ENCODE measurements at places on chromosomes 12 and 14.

GRCh38 chr12:101933866-101934514 lies 56.6 kb downstream of the DRAM1 start:
- DNase-seq = no peak

DNA sequence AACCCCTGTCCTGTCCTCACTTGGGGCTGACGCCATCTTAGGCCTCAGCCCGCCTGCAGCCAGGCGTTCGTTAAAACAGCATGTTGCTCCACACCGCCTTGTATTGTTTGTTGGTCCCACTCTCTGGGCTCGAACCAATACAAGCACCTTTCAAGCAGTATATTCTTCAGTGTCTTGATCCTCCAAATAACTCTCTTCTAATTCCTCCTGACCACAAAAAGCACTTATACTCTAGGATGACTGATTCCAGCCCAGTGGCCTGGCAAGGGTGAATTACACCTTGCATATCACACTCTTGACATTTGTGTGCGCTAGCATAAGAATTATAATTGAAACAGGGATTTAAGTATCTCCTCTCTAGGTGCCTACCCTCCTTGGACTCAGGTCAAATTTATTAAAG lies 7.1 kb downstream of the CCER1 start:
- no peak for DNase-seq

GRCh38 chr14:94474581-94475031 lies 1.4 kb downstream of the SERPINA9 start:
- DNase-seq = no peak

- peak; percentile 8 for DNase-seq
These were observed 58.6 kb downstream of the GXYLT1 start for GRCh38 chr12:42086031-42086430.

DNA sequence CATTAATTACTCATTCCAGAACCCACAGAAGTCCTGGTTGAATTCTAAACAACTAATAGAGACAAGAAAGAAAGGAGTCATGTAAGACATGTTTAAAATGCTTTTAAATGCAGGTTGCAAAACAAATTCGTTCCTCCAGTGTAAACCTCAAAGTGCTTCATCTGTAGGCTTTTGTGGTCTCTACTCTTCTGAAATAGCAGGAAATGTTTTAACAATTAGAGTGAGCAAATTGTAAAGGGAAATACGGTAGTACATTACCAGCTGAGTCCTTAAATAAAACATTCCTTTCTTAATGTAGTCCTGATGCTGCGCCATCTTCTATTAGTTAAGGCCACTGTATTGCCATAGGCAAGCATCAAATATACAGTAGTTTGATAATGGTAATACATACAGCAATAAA lies 1934.2 kb upstream of the SEL1L start:
- no peak for DNase-seq

GRCh38 chr14:63852271-63852816 lies 460 bp upstream of the SYNE2 start:
- peak; percentile 71 for DNase-seq

GRCh38 chr12:53006810-53007309 lies 604 bp downstream of the EIF4B start:
- DNase-seq = peak; percentile 41

DNA sequence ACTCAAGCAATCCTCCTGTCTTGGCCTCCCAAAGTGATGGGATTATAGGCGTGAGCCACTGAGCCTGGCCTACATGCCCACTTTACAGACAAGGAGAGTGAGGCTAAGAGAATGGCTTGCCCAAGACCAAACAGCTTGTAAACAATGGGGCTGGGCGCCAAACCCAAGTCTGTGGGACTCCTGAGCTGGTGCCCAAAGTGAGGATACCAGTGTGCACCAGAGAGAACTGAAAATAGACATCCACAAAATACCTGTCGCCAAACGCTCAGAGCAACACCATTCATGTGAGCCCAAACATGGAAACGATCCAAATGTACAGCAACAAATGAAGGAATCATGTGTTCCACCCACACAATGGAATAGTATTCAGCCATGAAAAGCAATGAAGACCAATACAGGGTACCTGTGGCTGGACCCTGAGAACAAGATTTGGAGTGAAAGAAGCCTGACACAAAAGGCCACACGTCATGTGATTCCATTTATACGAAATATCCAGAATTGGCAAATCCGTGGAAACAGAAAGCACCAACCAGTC lies 38.2 kb downstream of the CCNK start:
- DNase-seq = no peak

GRCh38 chr12:127791217-127791616 lies 475.8 kb upstream of the TMEM132C start:
- no peak for DNase-seq

DNA sequence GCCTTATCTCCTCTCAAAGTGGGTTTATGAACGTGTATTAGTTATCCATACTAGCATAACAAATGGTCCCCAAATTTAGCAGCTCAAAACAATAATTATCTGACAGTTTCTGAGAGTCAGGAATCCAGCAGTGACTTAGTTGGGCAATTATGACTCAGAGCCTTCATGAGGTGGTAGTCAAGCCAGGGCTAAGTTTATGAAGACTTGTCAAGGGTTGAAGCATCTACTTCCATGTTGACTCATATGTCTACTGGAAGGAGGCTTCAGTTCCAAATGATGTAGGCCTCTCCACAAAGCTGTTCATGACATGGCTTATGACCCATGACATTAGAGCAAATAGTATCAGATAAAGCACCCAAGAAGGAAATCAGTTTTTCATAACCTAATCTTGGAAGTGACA lies 73.2 kb downstream of the IPO8 start:
- DNase-seq = no peak

- no peak for DNase-seq
These were observed 55.6 kb downstream of the NIN start for GRCh38 chr14:50775357-50775756.

DNA sequence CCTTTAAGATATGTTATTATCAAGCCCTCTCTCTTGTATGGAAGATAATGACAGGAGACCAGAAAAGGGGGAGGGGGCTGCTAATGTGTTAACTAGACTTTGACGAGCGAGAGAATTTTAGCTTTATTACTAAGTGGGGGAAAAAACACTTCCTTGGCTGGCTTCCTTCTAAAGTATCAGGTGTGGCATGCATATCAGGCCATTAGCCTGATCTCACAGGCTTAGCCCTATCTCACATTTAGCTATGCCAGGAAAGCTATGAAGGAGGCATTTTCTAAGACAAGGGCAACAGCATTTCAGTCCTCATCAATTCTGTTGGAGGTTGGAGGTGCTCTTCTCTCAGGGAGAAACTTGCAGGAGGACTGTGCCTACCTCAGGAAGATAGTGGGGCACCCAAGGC lies 9.9 kb downstream of the SSPN start:
- no peak for DNase-seq

- DNase-seq = no peak
These were observed 13.5 kb downstream of the CFAP73 start for GRCh38 chr12:113163030-113163360.

DNA sequence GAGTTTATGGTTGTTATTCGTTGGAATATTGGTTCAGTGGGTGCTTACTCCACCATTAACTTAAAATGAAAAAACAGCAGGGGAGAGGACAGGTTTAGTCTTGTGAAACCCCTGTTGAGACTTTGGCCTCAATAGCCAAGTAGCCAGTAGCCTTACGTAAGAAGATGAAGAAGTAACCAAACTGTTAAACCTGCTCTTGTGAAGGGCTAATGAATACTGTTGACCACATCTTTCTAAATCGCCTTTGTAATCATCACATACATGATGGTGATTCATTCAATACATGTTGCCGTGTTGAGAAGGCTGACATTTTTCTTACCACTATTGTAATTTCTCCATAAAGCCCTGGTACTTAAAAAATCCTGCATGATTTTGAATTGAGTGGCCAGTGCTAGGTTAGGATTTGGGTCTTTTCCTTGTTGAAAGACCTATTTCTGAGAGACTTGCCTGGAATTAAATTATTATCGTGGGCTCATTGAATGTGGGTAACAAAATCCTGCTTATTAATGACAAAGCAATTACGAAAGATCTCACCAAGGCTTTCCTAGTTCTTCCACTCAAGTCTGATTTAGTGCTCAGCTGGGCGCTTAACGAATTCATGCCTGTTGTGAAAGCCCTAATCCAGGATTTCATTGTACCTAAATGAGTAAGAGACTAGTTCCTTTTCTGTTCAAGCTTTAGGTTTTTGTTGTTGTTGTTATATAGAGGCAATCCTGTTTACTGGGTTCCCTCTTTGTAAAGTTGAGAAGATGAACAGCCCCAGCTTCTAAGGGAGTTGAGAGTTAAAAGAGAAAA lies 333.1 kb downstream of the FUT8 start:
- no peak for DNase-seq

- DNase-seq = no peak
These were observed 1.6 kb downstream of the STXBP6 start for GRCh38 chr14:25048170-25049016.

DNA sequence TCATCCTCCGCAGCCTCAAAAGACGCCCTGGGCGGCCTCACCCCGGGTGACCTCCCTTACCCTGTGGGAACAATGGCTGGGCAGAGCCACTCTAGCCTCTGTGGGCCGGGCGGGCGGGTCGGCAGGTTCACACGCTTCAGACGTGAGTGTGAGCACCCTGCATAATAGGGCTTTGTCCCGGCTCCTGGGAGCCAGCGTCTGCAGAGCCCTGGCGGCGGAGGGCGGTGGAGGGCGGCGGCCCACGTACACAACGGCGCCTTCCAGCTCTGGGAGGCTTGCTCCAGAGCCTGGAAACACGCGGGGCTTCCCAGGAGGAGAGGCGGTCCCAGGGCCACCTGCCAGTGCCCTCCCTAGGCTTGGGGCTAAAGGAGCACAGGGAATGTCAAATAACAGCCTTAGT lies 205.6 kb downstream of the BCL11B start:
- DNase-seq = no peak

DNA sequence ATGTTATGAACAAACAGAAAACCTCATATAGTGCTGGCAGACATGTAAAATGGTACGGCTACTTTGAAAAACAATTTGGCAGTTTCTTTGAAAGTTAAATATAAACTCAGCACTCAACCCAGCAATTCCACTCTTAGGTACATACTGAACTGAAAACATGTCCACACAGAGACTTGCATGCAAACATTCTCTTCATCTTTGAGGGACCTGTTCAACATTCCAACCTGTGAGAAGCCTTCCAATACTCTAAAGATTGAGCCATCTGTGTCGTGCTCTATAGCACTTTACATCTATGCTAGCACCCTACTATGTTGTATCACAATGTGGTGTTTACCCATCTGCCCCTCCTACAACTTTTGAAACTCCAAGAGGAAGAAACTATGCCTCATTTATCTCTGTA lies 79.3 kb downstream of the DNAI7 start:
- no peak for DNase-seq

DNA sequence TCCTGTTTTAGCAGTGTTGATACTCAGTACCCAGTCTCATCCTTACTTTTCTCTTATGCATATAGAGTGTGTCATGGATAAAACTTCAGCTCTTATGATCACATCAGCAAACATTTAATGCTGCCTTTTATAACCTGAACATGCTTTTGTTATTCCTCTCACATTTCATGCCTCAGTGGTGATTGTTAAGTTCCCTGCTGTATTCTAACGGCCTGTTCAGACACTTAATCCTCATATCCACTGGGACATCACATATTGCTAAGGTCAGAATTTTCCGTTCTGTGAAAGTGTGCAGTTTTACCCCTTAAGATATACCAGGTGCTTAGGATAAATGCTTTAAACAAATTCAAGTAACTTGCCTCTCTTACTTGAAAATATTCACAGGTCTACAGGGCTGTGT lies 268.7 kb upstream of the SEL1L start:
- no peak for DNase-seq

DNA sequence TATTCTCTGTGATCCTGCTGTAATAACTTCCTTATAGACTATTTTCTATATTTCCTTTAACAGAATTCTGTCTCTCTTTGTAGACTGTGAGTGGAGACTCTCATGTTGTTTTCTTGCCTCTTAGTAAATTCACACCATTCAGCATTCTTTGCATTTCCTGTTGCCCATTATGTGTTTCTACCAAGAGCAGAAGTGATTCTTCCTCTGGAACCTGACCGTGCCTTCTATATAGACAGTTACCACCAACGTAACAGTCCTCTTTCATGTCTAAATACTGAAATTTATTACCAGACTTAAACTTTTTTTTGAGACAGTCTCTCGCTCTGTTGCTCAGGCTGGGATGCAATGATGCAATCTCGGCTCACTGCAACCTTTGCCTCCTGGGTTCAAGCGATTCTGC lies 31.1 kb downstream of the METAP2 start:
- DNase-seq = no peak

GRCh38 chr12:106508966-106509365 lies 73.8 kb upstream of the RFX4 start:
- no peak for DNase-seq

DNA sequence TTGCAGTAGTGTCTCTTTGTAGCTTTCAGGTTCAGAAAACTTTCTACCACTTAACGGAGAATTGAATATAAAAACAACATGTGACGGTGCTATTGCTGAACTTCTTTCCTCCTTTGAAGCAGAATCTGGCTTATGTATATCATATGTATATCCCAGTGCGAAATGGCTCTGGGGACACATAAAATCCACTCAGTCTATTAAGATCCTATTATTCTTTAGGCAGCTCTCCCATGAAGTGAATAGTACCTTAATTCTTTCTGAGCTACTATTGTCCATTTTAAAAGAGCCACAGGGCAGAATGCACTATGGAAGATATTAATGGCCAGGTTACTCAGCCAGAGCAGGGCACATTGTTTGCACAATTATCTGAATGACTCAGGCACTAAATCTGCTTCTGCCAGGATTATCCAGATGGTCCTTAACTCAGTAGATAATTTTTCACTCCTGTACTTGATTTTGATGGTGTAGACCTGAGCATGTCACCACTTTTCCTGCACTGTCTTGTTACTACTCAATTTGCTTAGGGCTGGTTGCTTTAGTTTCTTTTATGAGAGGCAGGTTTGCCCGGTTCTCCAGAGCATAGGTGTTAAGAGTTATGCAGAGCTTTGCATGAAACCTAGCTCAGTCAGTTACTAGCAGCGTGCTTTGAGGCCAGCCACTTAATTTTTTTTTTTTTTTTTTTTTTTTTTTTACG lies 5.5 kb downstream of the CNTN1 start:
- peak; percentile 86 for DNase-seq

- DNase-seq = no peak
These were observed 31.1 kb downstream of the PITPNM2 start for GRCh38 chr12:123119808-123120207.

DNA sequence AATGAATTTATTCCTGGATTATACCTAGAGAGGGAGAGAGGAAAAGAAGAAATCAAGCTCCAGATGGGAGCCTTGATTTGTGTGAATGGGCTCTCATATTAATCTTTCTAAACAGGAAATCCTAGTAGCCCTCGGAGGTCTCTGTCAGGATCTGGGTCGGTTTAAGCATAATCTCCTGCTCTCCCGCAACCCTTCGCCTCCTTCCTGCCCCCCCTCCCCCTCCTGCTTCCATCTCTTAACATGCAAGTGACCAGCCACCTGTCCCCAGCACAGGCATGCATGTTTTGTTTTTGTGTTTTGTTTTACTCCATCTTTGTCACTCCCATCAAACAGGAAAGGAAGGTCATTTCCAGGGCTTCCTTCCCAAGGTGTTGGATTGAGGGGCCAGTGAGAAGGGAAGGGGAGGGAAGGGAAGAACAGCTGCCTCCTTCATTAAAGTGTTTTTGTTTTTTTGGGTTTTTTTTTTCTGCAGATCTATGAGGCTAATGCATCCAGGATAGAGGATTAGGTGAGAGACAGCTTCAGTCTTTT lies 4.8 kb upstream of the KCNA5 start:
- no peak for DNase-seq

GRCh38 chr12:3342051-3342450 lies 149.0 kb upstream of the PRMT8 start:
- peak; percentile 89 for DNase-seq

GRCh38 chr12:26128168-26128567 lies 3.3 kb upstream of the BHLHE41 start:
- DNase-seq = no peak

GRCh38 chr12:34399631-34400410 lies 377.5 kb downstream of the ALG10 start:
- no peak for DNase-seq

All from NCI-H1694 treated with DMSO at 0.1 percent for 48 hours (cell line).